Liver (tissue), 10 donors: ENCODE measurements at places on chromosomes 6 and 20. TPM values are rescaled to one million over a fixed set of nuclear protein-coding genes. Genes with fewer than 3 reads are reported as not detected.

DNA sequence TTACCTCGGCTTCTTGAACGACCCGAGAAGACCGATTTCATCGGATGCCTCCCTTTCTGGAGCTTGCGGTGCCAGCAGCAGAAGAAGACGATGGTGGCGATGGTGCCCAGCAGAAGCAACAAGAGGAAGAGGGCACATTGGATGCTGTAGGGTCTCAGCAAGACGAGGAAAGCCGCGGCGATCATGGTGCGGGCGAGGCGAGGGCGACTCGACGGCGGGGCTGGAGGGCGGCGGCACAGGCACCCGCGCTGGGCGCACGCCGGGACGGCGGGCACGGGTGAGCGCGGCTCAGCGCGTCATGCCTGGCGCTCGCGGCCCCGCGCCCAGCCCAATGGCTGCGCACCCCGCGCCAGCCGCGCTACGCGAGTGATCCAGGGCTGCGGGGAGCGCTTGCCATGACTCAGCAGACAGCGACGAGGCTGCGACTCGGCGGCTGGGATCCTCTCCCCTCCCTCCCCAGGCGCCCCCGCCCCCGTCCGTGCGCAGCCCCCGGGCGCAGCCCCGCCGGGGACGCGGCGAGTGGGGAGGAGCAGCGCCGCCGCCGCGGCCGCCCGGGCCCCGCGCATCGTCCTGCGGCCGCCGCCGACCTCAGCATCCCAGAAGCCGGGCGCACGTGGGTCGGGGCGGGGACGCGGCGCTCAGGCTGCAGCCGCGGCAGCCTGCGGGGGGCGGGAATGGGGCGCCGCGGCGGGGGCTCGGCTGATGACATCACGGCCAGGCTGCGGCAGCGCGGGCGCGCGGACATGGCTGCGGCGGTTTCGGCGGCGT, at the start of gene BEND6:
TSS of gene BEND6 (plus strand) at position 705 of the 768 bp plus-strand sequence. CDS start 26,704 bp downstream, outside the sequence.
- H3K27me3 ChIP-seq: peaks cover 14% of the 10 kb centered on the region
- peak within 1 kb of the TSS; percentile 42 for H3K4me3 ChIP-seq
- DNase-seq: peak; percentile 42
- H3K4me1 ChIP-seq: peaks cover 12% of the 10 kb centered on the region
- H3K36me3 ChIP-seq: no peaks in the 10 kb centered on the region
- H3K27ac ChIP-seq: no peak within 1 kb of the TSS

DNA sequence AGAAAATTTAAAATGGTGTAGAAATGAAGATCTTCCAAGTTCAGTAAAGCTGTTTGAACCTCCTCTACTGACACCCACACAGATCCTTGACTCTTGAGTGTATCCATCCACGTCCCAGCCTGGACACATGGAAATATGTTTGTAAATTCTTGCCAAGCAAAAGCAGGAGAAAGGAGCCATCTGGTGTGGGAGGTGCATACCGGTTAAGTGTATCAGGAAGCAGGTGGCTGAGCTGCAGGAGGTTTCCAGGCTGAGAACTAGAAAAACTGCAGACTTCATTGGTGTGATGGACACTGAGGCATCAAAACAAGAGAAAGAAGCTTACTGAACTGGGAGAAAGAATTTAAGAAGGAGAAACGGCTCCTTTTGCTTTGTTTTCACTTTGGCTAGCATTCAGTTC, 229.9 kb upstream of the GRIK2 start:
- no peak for DNase-seq
- H3K27ac ChIP-seq: no peak overlapping the region
- H3K36me3 ChIP-seq: no peaks in the 10 kb centered on the region

GRCh38 chr6:35710241-35710847, 21.6 kb upstream of the FKBP5 start:
- H3K27ac ChIP-seq: no peak overlapping the region
- no peak overlapping the region for H3K4me3 ChIP-seq
- no peak for DNase-seq
- no peaks in the 10 kb centered on the region for H3K27me3 ChIP-seq
- H3K4me1 ChIP-seq: no peaks in the 10 kb centered on the region
- H3K36me3 ChIP-seq: no peaks in the 10 kb centered on the region

DNA sequence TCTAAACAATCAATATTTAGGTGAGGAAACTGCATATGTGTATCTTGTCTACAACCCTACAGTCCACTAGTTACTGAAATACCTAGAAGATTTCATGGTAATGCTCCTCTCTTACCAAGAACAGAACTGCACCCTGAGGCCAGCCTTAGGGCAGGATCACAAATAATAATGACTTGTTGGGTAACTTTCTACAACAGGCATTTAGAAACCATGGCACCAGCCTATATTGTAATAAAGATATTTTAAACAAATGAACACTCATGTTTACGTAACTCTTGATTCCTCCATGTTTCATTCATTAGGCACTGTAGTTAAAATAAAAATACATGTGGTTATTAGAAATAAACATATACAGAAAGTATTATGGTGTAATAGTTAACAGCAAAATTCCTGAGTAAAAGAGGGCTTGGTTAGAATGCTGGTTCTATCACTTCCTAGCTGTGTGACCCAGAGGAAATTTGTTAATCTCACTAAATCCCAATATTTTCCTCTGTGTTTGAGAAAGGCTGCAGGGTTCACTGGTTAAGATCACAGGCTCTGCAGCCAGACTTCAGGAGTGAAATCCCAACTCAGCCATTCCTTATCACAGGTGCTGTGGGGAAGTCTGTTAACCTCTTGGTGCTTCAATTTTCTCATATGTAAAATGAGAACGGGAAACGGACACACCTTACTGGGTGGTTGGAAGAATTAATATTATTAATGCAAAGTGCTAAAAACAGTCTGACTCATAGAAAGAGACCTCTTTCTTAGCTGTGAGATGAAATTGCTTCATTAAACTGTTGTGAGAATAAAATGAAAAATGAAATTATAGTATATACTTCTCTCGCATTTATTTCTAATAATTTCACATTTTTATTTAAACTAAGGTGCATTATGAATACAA, 8.5 kb downstream of the HMGN3 start:
- H3K4me3 ChIP-seq: no peak overlapping the region
- no peak for DNase-seq
- no peaks in the 10 kb centered on the region for H3K4me1 ChIP-seq

DNA sequence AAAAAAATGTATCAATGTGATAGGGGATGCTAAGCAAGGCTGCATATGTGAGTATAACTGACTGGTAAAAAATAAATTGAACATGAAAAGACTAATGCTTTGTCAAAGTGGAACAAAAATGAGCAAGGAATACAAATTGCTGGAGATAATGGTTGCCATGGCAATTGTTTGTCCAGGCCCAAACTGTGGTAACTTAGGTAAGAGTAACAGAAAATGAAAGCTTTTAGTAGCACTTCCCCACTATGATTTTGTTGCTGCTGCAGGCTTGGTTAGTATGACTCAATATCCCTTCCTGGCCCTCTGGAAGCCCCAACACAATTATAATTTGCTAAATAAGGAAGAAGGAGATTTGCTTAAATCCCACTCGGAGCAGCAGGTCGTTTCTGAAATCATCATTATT, 577.1 kb downstream of the DOK5 start:
- DNase-seq: no peak
- no peaks in the 10 kb centered on the region for H3K4me1 ChIP-seq
- H3K36me3 ChIP-seq: no peaks in the 10 kb centered on the region
- H3K27me3 ChIP-seq: no peaks in the 10 kb centered on the region
- H3K27ac ChIP-seq: no peak overlapping the region
- H3K4me3 ChIP-seq: no peak overlapping the region

- H3K4me3 ChIP-seq: peak overlapping the region; percentile 100
- no peaks in the 10 kb centered on the region for H3K36me3 ChIP-seq
- DNase-seq: peak; percentile 70
- H3K27me3 ChIP-seq: no peaks in the 10 kb centered on the region
These were observed 619 bp downstream of the RREB1 start for GRCh38 chr6:7108196-7108963.

- no peaks in the 10 kb centered on the region for H3K4me1 ChIP-seq
- no peak overlapping the region for H3K27ac ChIP-seq
- peaks cover 1% of the 10 kb centered on the region for H3K36me3 ChIP-seq
- H3K4me3 ChIP-seq: no peak overlapping the region
These were observed 49.4 kb upstream of the COL10A1 start for GRCh38 chr6:116175344-116175743.

- H3K27me3 ChIP-seq: no peaks in the 10 kb centered on the region
- peaks cover 26% of the 10 kb centered on the region for H3K36me3 ChIP-seq
- peaks cover 10% of the 10 kb centered on the region for H3K4me1 ChIP-seq
These were observed 12.9 kb downstream of the BTN2A1 start for GRCh38 chr6:26470643-26471042.

DNA sequence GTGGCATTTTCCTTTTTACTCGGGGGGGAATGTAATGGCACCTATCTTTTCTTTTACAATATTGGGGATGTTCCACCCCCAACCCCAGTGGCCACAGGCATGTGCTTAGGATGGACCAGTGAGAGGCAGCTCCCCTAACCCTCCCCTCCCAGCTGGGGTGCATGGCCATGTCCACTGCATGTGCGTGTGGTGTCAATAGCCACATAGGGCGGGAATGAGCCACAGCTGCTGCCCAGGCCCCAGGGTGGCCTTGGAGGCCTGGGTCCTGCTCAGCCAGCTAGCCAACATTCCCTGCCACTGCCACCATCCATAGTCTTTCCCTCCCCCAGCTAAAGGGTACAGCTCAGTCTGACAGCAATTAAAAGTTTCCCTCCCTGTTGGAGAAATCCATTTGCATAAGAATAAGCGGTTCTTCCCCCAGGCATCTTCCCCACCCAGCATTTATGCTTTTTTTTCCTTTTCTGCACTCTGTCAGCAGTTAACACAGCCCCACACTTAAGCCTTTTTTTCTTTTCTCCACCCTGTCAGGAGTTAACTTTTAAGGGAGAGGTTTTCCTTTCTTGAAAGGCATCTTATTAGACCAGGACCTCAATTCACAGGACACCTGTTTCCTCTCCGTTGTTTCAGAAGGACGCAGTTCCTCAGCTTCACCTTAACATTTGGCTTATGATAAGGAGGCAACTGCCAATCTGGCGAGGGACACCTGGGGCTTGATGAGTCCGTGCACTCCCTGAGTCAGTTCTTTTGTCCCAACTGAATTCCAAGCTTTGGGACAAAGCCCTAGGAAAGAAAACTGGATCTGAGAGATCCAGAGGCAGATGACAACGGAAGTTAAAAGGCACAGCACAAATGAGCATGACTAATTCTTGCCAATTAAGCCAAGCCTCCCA, 121.4 kb downstream of the TPBG start:
- no peaks in the 10 kb centered on the region for H3K27me3 ChIP-seq
- H3K4me1 ChIP-seq: no peaks in the 10 kb centered on the region
- DNase-seq: no peak
- H3K27ac ChIP-seq: no peak overlapping the region

- H3K27ac ChIP-seq: no peak overlapping the region
- no peak overlapping the region for H3K4me3 ChIP-seq
- DNase-seq: no peak
- H3K27me3 ChIP-seq: no peaks in the 10 kb centered on the region
These were observed 26.0 kb downstream of the TOMM6 start for GRCh38 chr6:41813469-41813868.

DNA sequence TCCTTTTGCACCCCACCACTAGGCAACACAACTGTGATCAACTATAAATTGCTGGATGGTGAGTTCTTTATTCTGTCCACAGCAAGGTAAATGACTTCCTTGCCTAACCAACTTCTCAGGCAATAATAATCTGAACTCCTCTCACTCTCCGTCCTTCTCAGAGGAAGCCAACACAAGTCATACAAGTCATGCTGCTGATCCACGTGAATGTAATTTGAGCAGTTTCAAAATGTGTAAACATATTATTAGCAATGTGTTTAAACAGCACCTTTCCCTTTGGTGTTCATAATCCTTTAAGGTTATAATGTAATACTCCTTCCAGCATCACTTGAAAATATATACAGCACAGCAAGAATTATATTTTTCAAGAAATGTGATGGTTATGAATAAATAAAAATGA, 127.9 kb downstream of the QRSL1 start:
- H3K4me3 ChIP-seq: no peak overlapping the region
- H3K4me1 ChIP-seq: no peaks in the 10 kb centered on the region
- H3K27me3 ChIP-seq: no peaks in the 10 kb centered on the region

PAX1 gene
- total RNA-seq: not detected

PACRG gene
- 3.7 TPM for total RNA-seq

BTN1A1 gene
- total RNA-seq: not detected

ADGRB3 gene
- total RNA-seq: 0.75 TPM

NKX2-2 gene
- total RNA-seq: not detected
